ENCODE measurements at places on chromosomes 16 and 17. TPM values are rescaled to one million over a fixed set of nuclear protein-coding genes. Genes with fewer than 3 reads are reported as not detected.

The CA7 gene
- not detected for total RNA-seq

The ELP5 gene
- 131 TPM for total RNA-seq

The TP53TG3F gene
- total RNA-seq = 0.15 TPM

The VTN gene
- total RNA-seq = 22.7 TPM

The ARHGAP27 gene
- 10.5 TPM for total RNA-seq

The TSPAN10 gene
- 4.7 TPM for total RNA-seq
